ENCODE measurements at places on chromosomes 7 and 10.

DNA sequence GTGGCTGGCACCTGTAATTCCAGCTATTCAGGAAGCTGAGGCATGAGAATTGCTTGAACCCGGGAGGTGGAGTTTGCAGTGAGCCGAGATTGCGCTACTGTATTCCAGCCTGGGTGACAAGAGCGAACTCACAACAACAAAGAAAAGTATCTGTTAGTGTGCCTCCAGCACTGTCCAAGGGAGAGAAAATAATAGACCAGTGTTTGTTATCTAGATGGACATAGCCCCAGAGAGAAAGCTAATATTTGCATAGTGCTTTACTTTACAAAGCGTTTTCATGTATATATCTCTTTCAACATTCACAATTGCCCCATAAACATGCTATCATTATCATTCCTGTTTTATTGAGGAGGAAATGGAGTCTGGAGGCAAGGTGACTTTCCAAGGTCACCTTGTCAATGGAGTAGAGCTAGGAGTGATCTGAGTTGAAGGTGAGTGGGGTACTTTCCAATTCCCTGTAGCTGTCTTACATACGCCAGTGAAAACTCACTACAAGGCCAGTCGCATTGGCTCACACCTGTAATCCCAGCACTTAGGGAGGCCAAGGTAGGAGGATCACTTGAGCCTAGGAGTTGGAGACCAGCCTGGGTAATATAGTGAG lies 49.7 kb upstream of the KIF5B start:
- DNase-seq: no peak

GRCh38 chr10:113620511-113620910 lies 43.3 kb downstream of the NRAP start:
- no peak for DNase-seq

DNA sequence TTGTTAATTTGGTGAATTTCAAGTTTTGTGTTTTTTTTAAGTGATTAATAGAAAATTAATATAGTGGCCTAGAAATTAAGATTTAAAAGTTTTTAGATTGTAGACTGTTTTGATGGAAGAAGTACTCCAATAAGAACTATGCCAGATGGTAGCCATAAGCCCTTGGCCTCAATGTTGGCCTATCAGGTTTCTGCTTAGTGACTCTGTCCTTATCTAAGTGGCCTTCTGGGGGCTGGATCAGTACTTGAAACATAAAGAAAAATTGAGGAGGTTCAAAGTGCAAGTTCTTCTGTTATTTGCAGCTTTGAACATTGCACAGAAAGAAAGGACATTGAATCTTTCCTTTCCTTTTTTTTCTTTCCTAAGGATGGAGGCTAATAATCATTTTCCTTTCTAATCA lies 9.9 kb downstream of the CCDC126 start:
- DNase-seq: no peak

GRCh38 chr7:116210345-116211005 lies at the start of gene TES:
Gene TES (plus strand): TSS chr7:116210539. CDS start chr7:116210708, 169 bp downstream.
- DNase-seq: no peak

- no peak for DNase-seq
These were observed 13.9 kb upstream of the HSPA12A start for GRCh38 chr10:116756277-116756676.

DNA sequence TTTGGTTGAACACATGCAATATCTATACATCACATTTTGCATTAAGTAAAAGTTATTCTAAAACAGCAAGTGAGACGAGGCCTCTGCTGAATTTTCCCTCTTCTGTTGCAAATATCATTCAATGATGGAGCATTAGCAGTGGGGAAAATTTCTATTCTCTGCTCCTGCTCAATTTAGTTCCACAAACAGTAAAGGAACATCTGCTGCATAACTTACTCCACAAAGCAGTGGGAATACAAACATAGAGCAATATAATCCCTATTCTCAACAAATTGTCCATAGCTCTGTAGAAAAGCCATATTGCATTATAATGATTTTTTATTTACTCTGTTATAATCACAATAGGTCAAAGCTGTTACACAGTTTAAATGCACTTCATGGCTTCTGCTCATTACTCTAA lies 5.9 kb downstream of the AGR3 start:
- DNase-seq: no peak

DNA sequence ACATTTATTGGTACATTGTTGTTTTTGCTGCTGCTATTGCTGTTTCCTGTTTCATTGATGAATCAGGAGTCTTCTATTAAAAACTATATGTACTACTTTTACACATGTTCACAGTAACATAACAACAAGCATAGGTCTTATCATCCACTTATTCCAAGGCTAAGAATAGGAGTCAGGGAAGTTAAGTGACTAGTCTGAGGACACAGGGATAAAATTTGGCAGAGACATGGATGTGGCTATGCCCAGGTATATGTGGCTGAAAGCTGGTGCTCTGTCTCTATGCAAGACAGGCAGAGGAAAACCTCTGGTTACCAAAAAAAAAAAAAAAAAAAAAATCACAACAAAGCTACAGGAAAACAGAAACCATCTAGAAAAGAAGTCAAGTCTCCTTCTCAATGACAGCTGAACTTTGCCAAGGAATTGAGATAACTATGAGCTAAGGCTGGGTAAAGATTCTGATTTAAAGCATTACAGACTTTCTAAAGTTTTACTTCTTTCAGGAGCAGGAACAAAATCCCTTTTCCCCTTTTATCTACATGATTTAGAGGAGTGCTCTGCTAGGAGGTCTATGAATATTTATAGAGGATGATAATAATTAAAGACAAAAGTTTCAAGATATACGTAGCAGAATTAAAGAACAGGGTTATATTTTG lies 70.0 kb downstream of the GPR141 start:
- no peak for DNase-seq

GRCh38 chr7:1742555-1743303 lies 72.7 kb downstream of the ELFN1 start:
- DNase-seq: peak; percentile 15

DNA sequence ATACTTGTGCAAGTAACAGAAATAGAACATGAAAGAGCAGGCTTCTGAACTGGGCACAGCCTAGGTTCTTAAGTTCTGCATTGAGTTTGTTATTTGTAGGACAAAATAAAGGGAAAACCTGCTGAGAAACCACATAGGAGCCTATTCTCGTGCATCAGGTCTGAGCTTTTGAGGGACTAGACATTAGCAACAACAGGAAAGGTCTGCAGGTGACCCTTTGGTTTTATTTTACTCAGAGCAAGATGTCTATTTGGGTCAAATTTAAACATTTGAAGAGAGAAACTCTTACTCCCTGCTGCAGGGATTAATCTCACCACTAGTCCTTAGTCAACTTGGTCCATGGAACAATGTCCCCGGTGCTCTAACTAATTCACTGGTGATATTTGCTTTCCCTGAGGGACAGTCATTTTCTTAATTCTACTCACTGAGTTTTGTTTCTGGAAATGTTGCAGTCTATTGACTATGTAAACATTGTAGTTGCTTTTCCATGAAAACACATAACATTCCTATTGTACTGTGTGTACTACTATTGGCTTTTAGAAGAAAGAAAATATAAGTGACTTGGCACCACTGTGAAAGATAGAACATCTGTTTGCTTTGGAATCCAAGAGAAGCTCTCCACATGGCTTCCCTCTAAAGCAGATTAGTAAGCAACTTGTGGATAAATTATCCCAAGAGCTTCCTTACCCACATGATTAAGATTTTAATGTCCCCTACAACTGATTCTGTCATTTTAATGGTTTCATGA lies 108.2 kb downstream of the CHRM2 start:
- DNase-seq: no peak

GRCh38 chr7:23712368-23713284 lies 2.6 kb downstream of the STK31 start:
- DNase-seq: peak; percentile 50

GRCh38 chr10:70690589-70690988 lies 18.3 kb downstream of the ADAMTS14 start:
- no peak for DNase-seq

- no peak for DNase-seq
These were observed 55.7 kb downstream of the INSIG1 start for GRCh38 chr7:155353256-155353897.

DNA sequence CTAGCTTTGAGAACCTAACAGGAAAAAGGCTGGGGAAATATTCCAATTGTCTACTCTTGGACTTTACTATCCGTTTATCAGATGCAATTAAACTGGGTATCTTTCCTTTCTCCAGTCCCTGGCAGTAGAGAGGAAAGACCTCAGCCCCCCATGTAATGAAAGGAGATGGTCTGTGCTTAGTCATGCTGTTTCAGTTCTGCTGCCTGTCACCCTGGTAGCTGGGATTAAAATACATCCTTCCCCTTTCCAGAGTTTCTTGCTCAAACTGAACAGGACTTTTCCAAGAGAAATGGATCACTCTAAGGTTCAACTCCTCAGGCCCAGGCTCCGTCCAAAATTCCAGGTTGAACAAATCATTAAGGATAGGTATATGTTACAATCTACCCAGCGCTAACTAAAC lies 202.9 kb downstream of the PTEN start:
- no peak for DNase-seq

- DNase-seq: no peak
These were observed 754 bp downstream of the SEMA3D start for GRCh38 chr7:85186083-85186520.

Data from fibroblast of skin of left quadriceps (primary cell).